Effector memory CD8-positive, alpha-beta T cell (primary cell): ENCODE measurements at places on chromosomes 12 and 14.

- no peak for DNase-seq
Measured at GRCh38 chr14:71618716-71619115, 313.5 kb upstream of the RGS6 start.

GRCh38 chr14:85501751-85502150, 28.2 kb upstream of the FLRT2 start:
- DNase-seq = no peak

DNA sequence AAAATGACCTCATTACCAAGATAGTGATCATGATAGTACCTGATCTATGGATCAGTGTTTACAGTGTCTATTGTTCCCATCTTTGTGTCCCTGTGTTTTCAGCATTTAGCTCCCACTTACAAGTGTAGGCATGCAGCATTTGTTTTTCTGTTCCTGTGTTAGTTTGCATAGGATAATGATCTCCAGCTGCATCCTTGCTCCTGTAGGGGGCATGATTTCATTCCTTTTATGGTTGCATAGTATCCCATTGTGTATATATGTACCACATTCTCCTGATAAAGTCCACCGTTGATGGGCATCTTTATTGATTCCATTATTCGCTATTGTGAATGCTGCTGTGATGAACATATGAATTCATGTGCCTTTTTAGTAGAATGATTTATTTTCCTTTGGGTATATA, 215.4 kb upstream of the NAV3 start:
- no peak for DNase-seq

GRCh38 chr12:99154216-99154982, 493.2 kb upstream of the GARIN6 start:
- DNase-seq = no peak

- DNase-seq = no peak
Measured at GRCh38 chr14:75279153-75279762, 630 bp downstream of the FOS start.

GRCh38 chr14:30260833-30261607, 297.9 kb upstream of the G2E3 start:
- no peak for DNase-seq

DNA sequence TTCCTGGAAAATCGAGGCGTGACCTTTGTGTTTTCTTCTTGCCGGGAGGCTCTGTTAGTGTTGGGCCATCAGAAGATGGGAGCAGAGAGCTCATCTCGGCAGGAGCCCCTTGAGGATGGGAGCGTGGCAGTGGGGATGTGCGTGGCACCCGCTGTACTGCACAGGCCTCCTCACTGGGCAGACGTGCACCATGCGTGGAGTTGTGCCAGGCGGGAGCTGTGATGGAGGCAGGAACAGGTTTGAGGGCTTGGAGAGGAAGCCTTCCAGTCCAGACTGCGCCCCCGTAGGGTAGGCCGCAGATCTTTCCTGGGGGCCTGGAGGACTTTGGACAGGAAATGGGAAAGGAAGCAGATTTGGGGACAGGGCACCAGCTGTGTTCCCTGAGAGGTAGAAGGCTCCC, 197.5 kb downstream of the TSPAN9 start:
- DNase-seq = no peak
